ENCODE measurements at places on chromosomes 3 and 15.

GRCh38 chr3:138842483-138843188 lies 7.9 kb upstream of the PIK3CB start:
- peak; percentile 39 for DNase-seq

GRCh38 chr15:85404918-85405866 lies 24.8 kb downstream of the AKAP13 start:
- DNase-seq = no peak

DNA sequence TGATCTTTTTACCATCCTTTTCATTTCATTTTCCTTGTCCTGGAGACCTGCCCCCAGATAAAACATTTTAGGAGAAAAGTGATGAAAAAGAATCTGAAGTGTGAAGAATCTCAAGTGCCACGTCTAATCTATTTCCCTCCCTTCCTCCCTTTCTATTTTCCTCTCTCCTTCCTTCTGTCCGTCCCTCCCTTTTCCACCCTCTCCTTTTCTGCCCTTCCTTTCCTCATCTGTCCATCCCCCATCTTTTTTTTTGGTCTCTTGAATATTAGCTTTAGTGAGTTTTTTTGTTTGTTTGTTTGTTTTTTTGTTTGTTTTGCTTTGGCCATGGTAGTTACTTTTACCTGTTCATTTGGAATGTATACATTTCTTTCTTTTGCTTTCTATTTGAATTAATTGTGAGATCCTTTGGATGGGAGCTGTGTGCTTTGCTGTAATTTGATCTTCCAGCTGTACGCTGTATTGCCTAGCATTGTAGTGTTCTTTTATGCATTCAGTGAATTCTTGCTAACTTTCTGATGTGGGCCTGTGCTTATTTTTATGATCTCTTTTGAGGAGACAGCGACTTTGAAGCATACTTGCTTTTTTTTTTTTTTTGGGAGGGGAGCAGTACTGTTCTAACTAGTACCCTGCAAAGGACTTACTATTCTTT lies 19.2 kb downstream of the CDIN1 start:
- no peak for DNase-seq

GRCh38 chr3:141305436-141305835 lies 62.9 kb upstream of the ZBTB38 start:
- DNase-seq = peak; percentile 50

GRCh38 chr3:68360492-68360891 lies 571.9 kb downstream of the TAFA4 start:
- no peak for DNase-seq

GRCh38 chr3:38583688-38584087 lies 65.8 kb downstream of the SCN5A start:
- no peak for DNase-seq

GRCh38 chr3:192022412-192022811 lies 561.4 kb downstream of the PYDC2 start:
- no peak for DNase-seq

- no peak for DNase-seq
Measured at GRCh38 chr15:95770196-95770595, 560.3 kb upstream of the NR2F2 start.

DNA sequence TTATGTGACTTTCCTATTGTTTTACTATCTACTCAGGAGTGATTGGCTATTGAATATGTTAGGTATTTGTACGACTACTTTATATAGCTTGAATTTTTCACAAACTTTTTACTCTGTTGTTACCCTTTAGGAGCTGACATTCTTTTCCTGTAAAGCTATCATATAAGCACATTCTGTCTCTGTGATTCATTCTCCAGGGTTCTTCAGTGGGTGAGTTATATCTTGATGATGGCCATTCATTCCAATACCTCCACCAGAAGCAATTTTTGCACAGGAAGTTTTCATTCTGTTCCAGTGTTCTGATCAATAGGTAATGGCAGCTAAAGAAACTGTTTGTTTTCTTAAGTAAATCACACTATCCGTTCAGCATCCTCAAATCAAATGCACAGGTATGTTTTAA lies 10.1 kb upstream of the CAPN3 start:
- no peak for DNase-seq

DNA sequence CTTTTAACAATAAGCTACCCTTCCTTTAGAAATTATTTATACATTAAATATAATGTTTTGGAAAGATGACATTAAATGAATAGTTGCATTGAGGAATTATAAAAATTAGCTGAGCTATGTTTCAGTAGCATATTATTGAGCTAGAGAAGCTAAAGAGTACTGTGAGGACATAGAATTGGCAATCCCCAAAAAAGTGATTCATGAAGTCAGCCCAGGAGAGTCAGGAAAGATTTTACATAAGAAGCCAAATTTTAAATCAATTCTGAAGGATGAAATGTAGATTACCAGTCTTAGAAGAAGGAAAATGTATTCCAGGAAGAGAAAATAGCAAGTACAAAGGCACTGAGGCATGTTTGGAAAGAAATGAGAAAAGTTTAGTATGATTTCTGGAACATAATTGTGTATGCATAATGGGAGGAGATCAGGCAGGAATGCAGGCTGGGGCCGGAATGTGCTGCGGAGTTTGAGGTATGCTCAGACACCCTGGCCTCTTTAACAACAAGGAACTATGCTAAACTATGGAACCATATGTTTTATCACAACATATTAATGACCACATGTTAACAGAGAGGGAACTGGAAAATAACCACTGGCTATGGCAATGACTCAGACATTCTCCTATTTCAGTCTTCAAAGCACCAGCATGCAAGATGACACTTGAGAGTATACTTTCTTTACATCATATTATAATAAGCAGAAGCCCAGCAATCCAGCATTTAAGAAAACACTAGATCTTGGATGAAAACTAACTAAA lies 103.3 kb upstream of the COL8A1 start:
- no peak for DNase-seq

- DNase-seq = no peak
Measured at GRCh38 chr3:41836360-41837134, 125.4 kb downstream of the ULK4 start.

Measured in hematopoietic multipotent progenitor cell treated with erythropoietin and hydrocortisone succinate and interleukin-3 and kit ligand, for 6 days (in vitro differentiated cells).